ENCODE measurements at places on chromosomes 11 and 22.

- no peak for DNase-seq
These were observed 118.8 kb upstream of the CADM1 start for GRCh38 chr11:115623021-115623451.

GRCh38 chr11:76075716-76076115 is 130.6 kb downstream of the WNT11 start:
- no peak for DNase-seq

DNA sequence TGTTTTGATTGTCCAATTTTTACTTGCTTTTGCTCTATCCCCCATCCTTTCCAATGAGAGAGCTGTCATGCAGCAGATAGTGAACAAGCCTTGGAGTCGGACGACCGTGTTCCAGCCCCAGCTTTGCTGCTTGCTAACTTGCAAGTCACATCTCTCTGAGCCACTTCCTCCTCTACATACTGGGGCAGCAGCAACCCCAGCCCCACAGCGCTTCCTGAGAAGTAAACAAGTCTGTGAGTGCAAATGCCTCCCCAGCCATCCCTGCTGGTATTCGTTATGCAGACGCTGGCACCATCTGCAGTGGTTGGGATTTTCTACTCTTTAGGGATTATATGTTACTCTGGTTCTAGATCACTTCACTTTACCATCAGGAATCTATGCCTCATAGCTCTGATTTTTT is 35.0 kb downstream of the TPBGL start:
- DNase-seq: peak; percentile 75

- peak; percentile 42 for DNase-seq
These were observed 872 bp downstream of the TMA7B start for GRCh38 chr22:39960791-39961746.

DNA sequence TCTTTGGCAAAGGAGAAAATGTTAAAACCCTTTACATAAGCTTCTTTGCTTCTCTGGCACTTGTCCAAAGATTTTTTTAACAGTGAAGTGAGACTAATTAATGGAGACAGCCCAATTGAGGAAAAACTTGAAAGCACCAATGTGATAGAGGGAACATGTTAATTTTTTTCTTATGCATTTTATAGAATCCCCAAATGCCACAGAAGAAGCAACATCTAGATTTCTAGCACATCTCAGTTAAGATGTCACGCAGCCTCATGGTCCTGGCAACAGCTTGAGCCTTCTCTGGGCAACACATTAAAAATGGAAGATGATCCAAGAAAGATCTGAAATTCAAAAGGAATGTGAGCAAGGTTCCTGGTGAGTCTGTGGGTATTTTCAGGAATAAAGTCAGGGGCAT is 48.5 kb downstream of the PACSIN2 start:
- DNase-seq: no peak

- DNase-seq: no peak
These were observed 34.2 kb upstream of the ADSL start for GRCh38 chr22:40312050-40312449.

DNA sequence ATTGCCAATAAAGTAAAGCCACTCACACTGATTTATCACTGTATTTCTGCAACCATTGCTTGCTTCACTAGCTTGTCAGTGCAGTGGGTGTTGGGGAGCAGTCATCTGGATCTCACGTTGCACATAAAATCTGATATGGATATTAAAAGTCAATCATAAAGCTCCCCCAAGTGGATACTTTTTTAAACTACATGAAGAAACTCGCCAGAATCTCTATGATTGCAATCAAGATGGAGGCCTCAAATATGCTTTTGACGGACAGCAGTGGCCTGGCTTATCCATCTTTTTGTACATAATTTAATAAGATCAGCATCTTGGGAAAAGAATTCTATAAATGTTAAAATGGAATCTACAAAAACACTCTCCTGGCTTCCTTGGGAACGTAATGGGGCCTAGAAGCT is 137.7 kb downstream of the WT1 start:
- DNase-seq: peak; percentile 8

- DNase-seq: no peak
These were observed 50.2 kb upstream of the FGF3 start for GRCh38 chr11:69869311-69869939.

Measured in CD4-positive, alpha-beta memory T cell (primary cell).